Glutamatergic neuron (in vitro differentiated cells): ENCODE measurements at places on chromosomes 11 and 22. TPM values are rescaled to one million over a fixed set of nuclear protein-coding genes. Genes with fewer than 3 reads are reported as not detected.

Gene C11orf91
- total RNA-seq = not detected

Gene OR51B4
- not detected for total RNA-seq

Gene SLC1A2
- 54.3 TPM for total RNA-seq

Gene C11orf42
- not detected for total RNA-seq

Gene SNX32
- total RNA-seq = 14.7 TPM

Gene RAB30
- total RNA-seq = 59.4 TPM

Gene MRPL48
- total RNA-seq = 30.5 TPM

GRCh38 chr22:42444077-42444904 is 12.1 kb upstream of the NFAM1 start:
- DNase-seq = peak; percentile 93
- peak overlapping the region; percentile 68 for H3K4me3 ChIP-seq
- H3K27me3 ChIP-seq = peaks cover 4% of the 10 kb centered on the region
- no peak overlapping the region for H3K27ac ChIP-seq
- H3K4me1 ChIP-seq = peaks cover 14% of the 10 kb centered on the region
- no peaks in the 10 kb centered on the region for H3K36me3 ChIP-seq

DNA sequence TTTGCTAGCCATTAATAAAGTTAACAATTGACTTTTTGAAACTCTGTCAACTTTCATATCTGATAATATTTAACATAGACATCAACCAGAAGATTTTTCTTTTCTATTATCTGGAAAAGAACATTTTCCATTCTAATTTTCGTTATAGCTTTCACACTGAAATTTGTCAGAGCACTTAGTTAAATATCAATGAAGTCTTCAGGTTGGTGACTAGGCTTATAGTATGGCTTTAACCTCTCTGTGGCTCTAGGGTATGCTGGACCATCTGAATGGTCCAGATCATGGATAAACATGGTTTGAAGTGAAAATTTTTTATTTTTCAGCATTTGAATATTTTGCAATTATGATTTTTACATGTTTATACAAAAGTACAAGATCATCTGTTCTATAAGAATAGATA is 548.1 kb downstream of the CNTN5 start:
- H3K4me1 ChIP-seq = no peaks in the 10 kb centered on the region
- H3K27ac ChIP-seq = no peak overlapping the region
- DNase-seq = no peak
- H3K36me3 ChIP-seq = no peaks in the 10 kb centered on the region
- no peak overlapping the region for H3K4me3 ChIP-seq

- H3K27ac ChIP-seq = no peak overlapping the region
- H3K4me1 ChIP-seq = no peaks in the 10 kb centered on the region
- H3K36me3 ChIP-seq = no peaks in the 10 kb centered on the region
- peaks cover 5% of the 10 kb centered on the region for H3K27me3 ChIP-seq
- H3K4me3 ChIP-seq = no peak overlapping the region
Observed at GRCh38 chr11:2303627-2304505, 2.1 kb downstream of the TSPAN32 start.

GRCh38 chr22:27988704-27989103 is 69.6 kb upstream of the PITPNB start:
- H3K4me3 ChIP-seq = no peak overlapping the region
- H3K36me3 ChIP-seq = peaks cover 13% of the 10 kb centered on the region
- peaks cover 8% of the 10 kb centered on the region for H3K27me3 ChIP-seq
- peaks cover 2% of the 10 kb centered on the region for H3K4me1 ChIP-seq
- DNase-seq = no peak

GRCh38 chr22:29346659-29347058 is 31.2 kb upstream of the RASL10A start:
- peak; percentile 58 for DNase-seq
- H3K36me3 ChIP-seq = no peaks in the 10 kb centered on the region
- peak overlapping the region; percentile 92 for H3K27ac ChIP-seq

DNA sequence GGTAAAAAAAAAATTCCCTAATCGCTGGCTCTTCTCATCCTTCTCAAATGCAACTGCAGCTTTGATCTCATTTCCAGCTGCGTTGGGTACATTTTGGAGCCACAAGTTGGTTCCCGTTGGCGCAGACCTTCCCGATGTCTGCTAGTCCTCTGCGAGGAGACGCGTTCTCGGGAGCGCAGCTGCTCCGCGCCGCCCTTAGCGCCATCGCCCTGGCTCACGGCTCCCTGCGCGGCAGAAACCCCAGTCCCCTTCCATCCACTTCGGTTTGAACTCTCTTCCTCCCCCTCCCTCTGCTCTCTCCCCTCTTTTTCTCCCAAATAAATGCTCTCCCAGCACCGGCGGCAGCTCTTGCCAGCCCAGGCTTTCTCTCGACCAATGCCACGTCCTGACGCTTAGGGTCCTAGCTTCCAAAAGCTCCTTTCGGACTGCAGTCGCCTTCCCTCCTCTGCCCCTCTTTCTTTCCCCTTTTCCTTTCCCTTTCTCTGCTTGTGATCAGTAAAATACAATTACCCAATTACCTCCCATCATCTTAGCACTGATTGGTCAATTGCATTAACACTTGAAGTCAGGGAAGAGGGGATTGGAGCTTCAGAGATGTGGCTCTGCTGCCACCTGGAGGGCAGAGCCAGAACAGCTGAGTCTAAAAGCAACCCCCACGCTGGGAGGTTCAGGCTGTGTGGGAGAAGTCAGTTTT is 1165.7 kb downstream of the LRRC4C start:
- H3K4me3 ChIP-seq = peak overlapping the region; percentile 88
- H3K36me3 ChIP-seq = no peaks in the 10 kb centered on the region
- H3K27ac ChIP-seq = peak overlapping the region; percentile 89
- peaks cover 8% of the 10 kb centered on the region for H3K27me3 ChIP-seq
- DNase-seq = peak; percentile 79
- peaks cover 8% of the 10 kb centered on the region for H3K4me1 ChIP-seq

DNA sequence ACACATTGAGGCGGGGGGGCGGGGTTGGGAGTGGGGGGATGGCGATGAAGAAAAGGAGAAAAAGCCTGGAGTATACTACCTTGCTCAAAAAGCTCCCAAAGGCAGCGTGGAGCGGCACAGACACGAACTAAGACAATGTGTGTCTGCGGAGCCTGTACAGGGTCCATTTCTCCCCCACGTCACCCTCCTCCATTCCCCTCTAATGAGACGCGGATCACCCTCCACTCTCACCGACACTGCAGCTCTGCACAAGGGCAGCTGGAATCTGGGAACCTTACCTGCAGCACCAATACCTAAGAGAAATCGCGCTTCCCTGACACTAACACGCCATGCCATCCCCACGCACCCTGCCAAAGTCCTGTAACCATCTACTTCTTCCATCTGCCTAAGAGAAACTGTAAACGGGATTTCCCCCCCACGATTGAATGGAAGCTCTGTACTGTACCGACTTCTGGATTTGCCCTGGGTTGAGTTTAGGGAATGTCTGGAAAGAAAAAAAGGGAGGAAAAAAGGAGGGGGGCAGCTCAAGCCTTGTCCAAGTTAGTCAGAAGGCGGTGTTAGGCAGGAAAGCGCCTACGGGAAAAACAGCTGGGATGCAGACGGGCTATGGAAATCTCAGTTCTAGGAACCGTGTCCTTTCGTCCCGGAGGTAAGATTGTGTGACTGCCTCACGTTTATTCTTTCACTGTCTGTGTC is 125.7 kb upstream of the C11orf58 start:
- peaks cover 16% of the 10 kb centered on the region for H3K4me1 ChIP-seq
- H3K27me3 ChIP-seq = peaks cover 19% of the 10 kb centered on the region
- H3K27ac ChIP-seq = no peak overlapping the region
- peak overlapping the region; percentile 84 for H3K4me3 ChIP-seq
- H3K36me3 ChIP-seq = no peaks in the 10 kb centered on the region
- DNase-seq = no peak

DNA sequence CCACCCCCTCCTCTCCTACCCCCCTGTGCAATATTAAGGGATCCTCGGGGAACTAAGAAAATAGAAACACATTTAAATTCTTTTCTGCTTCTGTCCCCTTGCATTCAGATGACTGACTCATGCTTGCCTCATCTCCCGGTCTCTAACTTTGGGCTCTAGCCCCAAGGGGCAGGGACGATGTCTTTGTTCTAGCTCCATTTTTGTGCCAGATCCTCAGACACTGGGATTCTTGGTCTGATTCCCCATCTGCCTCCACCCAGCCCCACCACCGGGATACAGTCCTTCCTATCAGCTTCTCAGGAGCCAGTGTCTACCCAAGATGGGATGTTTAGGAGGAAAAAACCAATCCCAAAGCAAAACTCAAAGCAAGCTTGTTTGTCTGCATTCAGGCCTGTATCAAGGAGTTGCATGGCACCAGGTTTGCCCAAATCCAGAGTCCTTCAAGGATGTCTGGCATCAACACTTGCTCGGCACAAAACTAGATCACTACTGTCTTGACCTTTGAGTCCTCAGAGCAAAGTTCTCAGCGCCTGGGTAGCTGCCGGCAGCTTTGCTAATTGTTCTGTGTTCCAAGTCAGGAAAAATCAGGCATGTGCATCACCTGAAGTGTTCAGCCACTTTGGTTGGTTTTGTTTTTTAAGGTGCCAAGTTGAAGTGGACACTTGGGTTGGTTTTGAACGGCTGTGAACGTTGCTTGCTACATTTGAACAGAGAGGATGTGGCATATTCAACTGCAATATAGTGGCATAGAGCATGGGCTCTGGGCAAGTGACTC is 212.8 kb downstream of the DSCAML1 start:
- H3K27me3 ChIP-seq = peaks cover 6% of the 10 kb centered on the region
- peak overlapping the region; percentile 72 for H3K4me3 ChIP-seq
- peak overlapping the region; percentile 89 for H3K27ac ChIP-seq
- DNase-seq = no peak
- no peaks in the 10 kb centered on the region for H3K36me3 ChIP-seq

GRCh38 chr11:18927550-18928322 is 11.5 kb downstream of the MRGPRX1 start:
- DNase-seq = no peak
- no peaks in the 10 kb centered on the region for H3K4me1 ChIP-seq
- no peaks in the 10 kb centered on the region for H3K36me3 ChIP-seq
- no peak overlapping the region for H3K27ac ChIP-seq
- H3K4me3 ChIP-seq = no peak overlapping the region
